Stomach (tissue), 19 donors: ENCODE measurements at places on chromosomes 7 and 10. TPM values are rescaled to one million over a fixed set of nuclear protein-coding genes. Genes with fewer than 3 reads are reported as not detected.
A peak's percentile ranks its signal among the peaks of the same experiment; 100 is the strongest.

GRCh38 chr10:10977226-10977956 lies 40.3 kb upstream of the CELF2 start:
- H3K27ac ChIP-seq, result no peak overlapping the region
- H3K4me3 ChIP-seq, result no peak overlapping the region
- DNase-seq, result no peak
- no peaks in the 10 kb centered on the region for H3K27me3 ChIP-seq
- H3K4me1 ChIP-seq, result no peaks in the 10 kb centered on the region

DNA sequence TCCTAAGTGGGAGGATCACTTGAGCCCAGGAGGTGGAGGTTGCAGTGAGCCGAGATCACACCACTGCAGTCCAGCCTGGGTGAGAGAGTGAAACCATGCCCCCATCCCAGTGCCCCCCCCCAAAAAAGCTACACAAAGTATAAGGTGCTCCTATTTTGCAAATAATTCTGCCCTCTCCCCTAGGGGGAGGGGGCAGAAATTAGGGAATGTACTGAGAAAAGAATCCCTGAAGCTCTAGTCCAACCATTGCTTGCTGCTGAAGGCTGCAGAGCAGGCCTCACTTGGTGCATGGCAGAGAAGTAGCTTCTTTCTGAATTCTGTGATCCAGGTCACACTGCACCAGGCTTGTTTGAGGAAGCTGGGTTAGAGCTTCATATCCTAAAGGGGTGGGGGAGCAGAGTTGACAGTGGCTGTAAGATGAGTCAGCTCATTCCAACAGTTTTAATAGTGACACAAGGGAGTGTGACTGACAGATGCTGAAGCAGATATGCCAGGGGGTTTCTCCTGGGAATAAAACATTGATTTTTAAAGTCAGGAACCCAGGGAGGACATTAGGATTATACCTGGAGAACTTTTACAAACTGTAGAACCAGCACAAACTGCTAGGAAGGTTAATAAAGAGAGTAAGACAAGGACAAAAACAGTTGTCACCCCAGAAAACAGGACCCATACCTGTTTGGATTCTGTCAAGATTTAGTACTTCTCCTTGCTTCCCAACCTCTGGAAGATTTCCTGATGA lies 32.8 kb upstream of the STRIP2 start:
- DNase-seq, result peak; percentile 10
- H3K4me1 ChIP-seq, result no peaks in the 10 kb centered on the region
- H3K27me3 ChIP-seq, result no peaks in the 10 kb centered on the region
- H3K4me3 ChIP-seq, result no peak overlapping the region

DNA sequence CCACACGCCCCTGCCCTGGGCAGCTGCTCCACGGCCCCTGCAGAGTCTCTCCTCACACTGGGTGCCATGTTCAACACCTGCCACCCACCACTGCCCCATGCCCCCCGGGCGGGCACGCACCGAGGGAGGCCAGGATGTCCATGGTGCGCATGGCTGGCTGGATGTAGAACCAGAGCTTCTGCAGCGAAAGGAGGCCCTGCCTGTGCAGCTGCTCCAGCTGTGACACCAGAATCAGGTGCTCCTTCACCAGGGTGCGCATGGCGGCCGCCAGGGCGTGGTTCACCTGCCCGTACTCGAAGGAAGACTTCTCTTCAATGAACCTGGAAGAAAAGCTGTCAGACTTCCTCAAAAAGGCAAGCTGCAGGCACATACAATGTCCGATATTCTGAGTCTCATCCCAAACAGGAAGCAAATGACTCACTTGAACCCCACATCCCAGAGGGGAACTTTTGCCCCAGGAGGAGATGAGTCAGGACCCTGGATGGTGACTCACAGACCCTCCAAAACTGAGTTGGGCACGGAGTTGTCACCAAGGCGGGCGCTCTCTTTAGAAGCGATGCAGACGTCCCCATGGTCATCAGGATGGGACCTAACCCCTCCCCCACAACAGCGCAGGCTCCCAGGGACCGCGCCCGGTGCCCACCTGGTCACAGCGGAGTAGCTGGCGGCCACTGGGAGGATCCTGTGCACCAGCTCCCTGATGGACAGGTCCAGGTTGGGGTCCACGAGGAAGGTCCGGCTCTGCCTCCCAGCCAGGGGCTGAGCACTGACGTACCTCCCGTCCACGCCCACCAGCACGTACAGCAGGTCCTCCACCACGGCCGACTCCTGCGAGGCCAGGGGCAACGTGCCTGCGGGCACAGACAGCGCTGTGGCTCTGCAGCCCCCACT lies 15.5 kb downstream of the TUBGCP2 start:
- no peaks in the 10 kb centered on the region for H3K4me1 ChIP-seq
- peaks cover 90% of the 10 kb centered on the region for H3K36me3 ChIP-seq
- no peaks in the 10 kb centered on the region for H3K27me3 ChIP-seq

Gene RHOBTB1
- 302 TPM for total RNA-seq

Gene OPN1SW
- not detected for total RNA-seq

DNA sequence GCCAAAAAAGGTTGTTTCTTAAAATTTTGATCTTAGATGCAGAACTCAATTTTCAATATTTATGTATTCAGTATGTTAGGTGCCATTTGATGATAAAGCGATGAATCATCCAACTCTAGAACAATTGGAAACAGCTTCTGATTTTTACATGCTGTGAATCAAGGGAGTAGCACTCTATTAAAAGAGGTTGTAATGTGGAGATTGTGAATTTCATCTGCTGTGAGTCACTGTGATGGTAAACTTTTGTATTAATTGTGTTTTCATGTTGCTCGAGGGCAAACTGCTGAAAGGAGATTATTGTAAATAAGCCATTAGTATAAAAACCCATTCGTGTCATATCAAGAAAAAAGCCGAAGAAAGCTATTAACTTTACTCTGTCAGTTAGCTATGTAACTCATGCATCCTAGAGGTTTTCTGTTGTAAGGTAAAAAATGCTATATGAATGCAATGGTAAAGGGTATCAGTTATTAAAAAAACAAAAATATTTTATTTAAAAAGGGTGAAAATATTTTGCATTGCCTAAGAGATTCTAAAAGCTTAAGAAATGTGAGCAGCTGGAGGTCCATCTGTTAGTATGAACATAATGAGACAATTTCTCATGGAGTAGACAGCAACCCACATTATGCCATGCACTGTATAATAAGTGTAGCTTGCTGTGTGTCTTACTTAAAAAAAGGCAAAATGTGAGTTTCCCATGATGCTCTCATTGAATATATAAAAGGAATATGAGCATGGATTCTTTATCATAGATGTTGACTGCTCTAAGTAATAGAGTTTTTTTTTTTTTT lies 511.0 kb upstream of the PCDH15 start:
- DNase-seq, result no peak
- H3K27ac ChIP-seq, result no peak overlapping the region
- H3K4me1 ChIP-seq, result no peaks in the 10 kb centered on the region
- no peak overlapping the region for H3K4me3 ChIP-seq
- H3K27me3 ChIP-seq, result no peaks in the 10 kb centered on the region

DNA sequence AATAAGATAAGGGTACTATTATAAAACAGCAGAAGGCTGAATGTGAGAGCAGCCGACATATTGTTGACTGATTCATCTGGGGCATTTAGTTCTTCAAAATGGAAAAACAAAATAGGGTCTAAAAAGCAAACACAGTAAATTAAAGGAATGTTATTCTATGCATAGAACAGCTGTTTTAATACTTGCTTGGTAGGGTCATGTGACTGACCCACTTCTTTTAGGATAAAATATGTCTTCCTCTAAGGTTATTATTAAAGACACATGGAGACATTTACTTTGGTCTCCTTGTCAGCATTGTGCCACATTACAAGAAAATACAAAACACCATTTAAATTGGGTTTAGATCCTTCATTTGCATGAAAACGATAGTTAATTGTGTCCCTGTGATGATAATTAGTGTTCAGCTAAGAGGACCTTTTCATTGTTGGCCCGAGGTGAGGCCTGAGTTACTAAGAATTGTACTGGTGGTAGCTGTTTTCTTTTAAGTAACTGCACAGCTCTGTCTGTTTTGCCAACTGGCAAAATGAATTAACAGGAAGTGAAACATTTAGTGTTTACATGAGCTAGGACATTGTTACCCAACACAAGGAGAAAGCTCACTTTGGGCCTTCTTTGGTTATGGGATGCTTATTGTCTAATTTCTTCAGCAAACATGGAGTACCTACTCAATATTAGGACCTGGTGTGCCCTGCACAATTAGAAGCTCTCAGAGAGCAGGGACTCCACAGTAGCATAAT lies 764.4 kb downstream of the LRMDA start:
- no peaks in the 10 kb centered on the region for H3K36me3 ChIP-seq
- DNase-seq, result no peak
- H3K27me3 ChIP-seq, result no peaks in the 10 kb centered on the region
- H3K27ac ChIP-seq, result no peak overlapping the region
- peaks cover 15% of the 10 kb centered on the region for H3K4me1 ChIP-seq

DNA sequence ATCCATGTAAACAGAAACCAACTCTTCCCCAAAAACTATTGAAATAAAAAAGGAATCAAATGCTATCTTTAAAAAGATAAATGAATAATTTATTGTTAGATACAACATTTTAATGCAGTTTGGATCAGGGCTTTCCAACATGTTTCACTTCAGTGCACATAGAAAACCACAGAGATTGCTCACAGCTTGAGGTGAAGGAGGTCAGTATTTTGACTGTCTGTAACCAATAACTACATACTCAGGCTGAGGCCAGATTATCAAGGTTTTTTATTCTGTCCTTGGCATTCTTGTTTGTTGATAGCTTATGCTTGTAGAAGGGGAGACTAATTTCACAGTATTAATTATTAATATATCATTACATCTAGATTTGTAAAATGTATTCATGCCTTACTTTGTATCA lies 195.5 kb downstream of the PRKG1 start:
- no peaks in the 10 kb centered on the region for H3K36me3 ChIP-seq
- no peak overlapping the region for H3K4me3 ChIP-seq

Gene CYP2C19
- 33.8 TPM for total RNA-seq
